ENCODE measurements at places on chromosomes 7 and 10.

GRCh38 chr10:29635711-29636144 is 957 bp upstream of the SVIL start:
- DNase-seq = no peak

- no peak for DNase-seq
These were observed 21.4 kb upstream of the PAX2 start for GRCh38 chr10:100723770-100724530.

GRCh38 chr10:48670978-48671913 is 13.4 kb upstream of the WDFY4 start:
- DNase-seq = no peak

- DNase-seq = no peak
These were observed 2.1 kb upstream of the DMBT1 start for GRCh38 chr10:122558452-122558851.

GRCh38 chr7:5578495-5578894 is 154.9 kb upstream of the TNRC18 start:
- no peak for DNase-seq

DNA sequence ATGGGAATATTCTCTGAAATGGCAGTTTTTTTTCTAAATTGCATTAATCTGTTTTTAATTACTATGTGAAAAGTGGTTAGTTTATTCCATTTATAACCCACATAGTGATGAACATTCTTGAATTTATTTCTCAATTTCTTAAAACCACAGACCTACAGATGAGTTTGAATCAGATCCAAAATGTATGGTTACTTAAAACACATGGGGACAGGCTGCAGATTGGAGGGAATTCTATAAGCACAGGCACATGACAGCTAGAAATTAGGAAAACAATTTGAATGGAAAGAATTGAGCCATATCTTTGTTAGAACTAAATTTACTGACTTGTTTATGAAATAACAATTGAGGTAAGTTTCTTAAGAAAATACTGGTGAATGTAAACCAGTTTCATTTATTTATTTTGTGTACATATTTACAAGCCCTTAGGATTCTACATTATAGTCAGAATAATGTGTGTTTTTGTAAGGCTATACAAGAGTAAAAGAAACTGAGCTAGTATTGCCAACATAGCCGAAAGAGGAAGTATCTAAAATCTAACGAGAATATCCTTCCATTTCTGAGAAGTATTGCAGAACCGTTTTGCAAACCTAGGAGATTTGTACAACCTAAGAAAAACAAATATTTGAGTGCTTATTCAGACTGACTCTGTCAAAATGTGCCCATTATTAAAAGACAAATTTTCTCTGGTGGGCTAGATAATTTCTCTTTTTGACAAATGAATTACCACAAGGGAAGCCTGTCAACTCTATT is 434.3 kb upstream of the SEMA3D start:
- DNase-seq = no peak

- no peak for DNase-seq
These were observed 166.3 kb upstream of the AHR start for GRCh38 chr7:17131983-17132655.

GRCh38 chr7:112133328-112133727 is 72.9 kb downstream of the DOCK4 start:
- no peak for DNase-seq

- DNase-seq = no peak
These were observed 57.6 kb upstream of the CACUL1 start for GRCh38 chr10:118812393-118812740.

DNA sequence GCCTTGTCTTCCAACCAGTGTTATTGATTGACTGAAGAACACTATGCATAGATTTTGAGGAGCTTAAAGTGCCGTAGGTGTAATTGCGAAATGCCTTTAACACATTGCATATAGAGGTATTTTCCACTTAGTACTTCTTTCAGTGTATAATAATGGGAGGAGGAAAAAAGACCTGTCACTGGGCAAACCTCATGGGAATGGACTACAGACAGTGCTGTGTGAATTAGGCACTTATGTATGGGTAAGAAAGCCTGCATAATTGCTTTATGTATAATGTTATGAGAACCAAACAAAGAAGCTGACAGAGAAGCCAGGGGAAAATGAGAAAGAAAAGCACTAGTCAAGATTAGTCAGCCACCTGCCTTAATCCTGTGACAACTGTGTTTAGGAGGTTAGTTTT is 12.4 kb upstream of the SCRN1 start:
- DNase-seq = no peak

DNA sequence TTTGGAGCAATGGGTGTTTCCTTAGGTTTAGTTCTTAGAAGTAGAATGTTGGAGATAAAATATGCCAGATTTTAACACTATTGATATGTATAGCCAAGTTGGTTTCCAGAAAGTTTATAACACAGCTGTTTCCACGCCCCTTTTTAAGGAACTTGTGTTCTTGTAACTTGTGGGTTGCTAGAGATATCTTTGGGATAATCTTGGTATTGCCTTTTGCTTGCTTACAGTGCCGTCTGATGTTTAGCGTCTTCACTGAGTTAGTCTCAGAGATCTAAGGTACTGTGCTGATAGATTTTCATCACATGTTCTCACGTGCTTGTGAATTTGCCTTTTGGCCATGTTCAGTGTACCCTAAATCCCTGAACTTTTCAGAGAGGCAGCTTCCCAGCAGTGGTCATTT is 12.4 kb downstream of the TMEM248 start:
- DNase-seq = no peak

GRCh38 chr7:27950123-27950522 is 210.2 kb downstream of the TAX1BP1 start:
- DNase-seq = no peak

DNA sequence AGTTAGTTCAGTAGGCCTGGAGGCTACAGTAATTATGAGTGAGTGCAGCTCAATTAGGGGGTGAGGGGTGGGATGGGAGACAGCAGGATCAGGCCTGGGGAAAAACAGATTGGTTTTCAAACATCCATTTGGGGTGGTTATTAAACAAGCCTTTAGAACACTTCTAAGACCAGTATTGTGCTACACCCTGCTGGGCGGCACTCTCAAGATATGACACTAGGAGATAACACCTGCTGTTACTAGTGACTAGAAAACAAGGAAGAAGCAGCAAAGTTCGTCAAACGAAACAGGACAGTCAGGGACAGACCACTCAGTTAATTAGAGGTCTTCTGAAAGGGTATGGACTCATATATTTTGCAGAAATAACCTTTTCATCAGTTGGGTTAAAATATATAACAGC is 353.6 kb downstream of the PTEN start:
- no peak for DNase-seq

- DNase-seq = no peak
These were observed 638.5 kb downstream of the PHTF2 start for GRCh38 chr7:78437118-78437517.

GRCh38 chr10:71391701-71392100 is 5.0 kb upstream of the CDH23 start:
- no peak for DNase-seq

DNA sequence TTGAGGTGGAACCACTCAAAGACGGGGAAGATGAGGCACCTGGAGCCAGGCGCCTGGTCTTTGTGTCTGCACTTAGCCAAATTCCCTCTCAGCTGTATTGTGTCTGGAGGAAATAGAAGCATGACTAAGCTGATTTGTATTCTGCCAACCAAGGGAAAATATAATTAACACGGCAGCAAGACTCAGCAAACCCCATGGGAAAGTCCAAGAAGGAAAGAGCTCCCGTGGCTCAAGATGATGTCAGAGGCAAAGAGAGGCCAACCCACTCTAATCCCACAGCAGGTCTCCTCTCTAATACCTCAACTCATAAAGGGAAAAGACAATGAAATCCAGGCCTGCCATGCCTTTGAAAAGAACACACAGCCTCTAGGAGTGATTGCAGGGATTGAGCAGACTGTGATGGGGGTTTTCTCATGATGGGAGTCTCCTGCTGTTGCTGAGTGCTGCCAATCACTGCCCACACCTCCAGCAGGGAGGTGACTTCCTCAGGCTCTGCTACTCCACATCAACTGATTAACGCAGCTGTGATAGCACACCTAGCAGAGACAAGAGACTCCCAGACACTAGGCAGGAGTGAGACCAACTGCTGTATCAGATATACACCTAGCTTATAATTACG is 255.5 kb upstream of the C7orf33 start:
- DNase-seq = no peak

- no peak for DNase-seq
These were observed 3.0 kb upstream of the PON1 start for GRCh38 chr7:95327356-95327755.

- no peak for DNase-seq
These were observed 54.5 kb downstream of the CUL2 start for GRCh38 chr10:35035606-35036005.

- DNase-seq = no peak
These were observed 257.1 kb downstream of the CDK14 start for GRCh38 chr7:90853205-90853604.

DNA sequence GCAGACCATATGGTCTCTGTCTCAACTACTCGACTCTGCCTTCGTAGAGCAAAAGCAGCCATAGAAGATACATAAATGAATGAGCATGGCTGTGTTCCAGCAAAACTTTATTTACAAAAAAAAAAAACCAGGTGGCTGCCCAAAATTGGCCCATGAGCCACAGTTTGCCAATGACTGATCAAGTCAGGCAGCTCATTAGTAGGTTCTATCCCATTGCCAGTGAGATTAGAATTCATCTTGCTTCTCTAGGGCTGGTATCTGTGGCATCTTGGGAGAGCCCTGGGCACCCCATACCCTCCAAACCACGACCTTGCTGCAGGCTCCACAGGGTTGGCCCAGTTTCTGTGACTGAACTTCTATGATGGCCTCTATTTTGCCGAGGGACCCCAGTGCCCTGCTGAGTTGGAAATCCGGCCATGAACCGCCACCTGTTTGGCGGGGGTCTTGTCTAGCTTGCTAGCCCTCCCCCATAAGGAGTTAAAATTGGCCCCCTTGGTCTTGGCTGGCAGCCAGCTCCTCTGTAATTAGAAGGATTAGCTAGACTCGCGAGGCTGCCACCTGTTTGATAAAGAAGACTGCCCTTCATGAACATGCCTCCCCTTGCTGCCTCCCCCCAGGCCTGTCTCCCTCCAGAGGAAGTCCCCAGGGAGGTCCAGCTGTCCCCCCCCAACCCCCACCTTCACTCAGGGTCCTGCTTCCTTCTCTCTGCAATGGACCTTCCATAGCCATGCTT is 83.9 kb downstream of the CHN2 start:
- no peak for DNase-seq

DNA sequence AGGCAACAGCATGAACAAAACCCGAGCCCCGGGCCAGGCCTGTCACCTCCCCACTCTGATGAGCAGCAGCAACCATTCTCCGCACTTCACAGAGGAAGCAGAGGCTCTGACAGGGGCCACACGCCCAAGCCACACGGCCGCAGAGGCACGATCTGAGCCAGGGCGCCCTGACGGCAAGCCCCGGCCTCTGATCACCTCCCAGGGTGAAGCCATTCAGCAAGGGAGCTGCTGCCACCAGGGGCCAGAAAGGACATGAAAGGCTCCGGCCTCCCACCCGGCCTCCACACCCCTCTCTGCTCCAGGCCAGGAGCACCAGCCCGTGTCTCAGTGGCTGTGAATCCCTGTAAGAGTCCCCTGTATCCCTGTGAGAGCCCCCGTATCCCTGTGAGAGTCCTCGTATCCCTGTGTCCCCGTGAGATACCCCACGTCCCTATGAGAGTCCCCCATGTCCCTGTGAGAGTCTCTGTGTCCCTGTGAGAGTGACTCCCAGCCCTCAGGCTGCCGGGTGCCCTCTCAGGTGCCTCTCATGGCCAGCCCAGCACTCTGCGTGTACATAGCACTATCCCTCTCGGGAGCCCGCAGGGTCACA is 187.8 kb downstream of the MAD1L1 start:
- no peak for DNase-seq

GRCh38 chr10:100998183-100998990 is 1.2 kb upstream of the LZTS2 start:
- peak; percentile 26 for DNase-seq

DNA sequence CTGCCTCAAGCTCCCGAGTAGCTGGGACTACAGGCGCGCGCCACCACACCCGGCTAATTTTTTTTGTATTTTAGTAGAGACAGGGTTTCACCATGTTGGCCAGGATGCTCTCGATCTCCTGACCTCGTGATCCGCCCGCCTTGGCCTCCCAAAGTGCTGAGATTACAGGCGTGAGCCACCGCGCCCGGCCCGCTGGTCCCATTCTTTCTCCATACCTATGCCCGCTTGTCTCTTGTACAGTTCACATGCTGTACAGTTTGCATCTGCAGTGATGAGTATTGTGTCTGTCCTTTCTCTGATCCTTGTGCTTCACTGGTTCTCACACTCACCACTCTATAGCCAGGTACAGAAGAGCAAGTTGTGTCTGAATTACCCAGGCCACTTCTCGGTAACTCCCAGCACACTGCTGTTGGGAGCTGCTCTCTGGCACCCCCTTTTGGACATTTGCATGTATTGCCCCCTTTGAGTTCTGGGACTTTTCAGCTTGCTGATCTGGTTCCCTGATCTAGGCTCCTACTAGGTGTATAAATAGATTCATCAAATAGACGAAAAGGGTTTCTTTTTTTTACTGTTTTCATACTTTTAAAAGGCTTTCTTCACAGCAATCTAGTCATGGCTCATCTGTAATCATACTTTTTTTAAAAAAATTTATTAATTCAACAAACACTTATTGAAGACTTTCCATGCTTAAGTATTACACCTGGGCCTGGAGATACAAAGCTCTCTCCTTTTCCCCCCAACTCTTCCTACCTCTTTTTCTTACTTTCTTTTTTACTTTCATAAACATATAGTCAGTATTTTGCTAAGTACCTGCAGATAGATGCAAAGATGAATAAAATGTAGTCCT is 53.5 kb downstream of the AOAH start:
- DNase-seq = peak; percentile 57

GRCh38 chr7:107998660-107999480 is 4.1 kb downstream of the LAMB1 start:
- DNase-seq = no peak

DNA sequence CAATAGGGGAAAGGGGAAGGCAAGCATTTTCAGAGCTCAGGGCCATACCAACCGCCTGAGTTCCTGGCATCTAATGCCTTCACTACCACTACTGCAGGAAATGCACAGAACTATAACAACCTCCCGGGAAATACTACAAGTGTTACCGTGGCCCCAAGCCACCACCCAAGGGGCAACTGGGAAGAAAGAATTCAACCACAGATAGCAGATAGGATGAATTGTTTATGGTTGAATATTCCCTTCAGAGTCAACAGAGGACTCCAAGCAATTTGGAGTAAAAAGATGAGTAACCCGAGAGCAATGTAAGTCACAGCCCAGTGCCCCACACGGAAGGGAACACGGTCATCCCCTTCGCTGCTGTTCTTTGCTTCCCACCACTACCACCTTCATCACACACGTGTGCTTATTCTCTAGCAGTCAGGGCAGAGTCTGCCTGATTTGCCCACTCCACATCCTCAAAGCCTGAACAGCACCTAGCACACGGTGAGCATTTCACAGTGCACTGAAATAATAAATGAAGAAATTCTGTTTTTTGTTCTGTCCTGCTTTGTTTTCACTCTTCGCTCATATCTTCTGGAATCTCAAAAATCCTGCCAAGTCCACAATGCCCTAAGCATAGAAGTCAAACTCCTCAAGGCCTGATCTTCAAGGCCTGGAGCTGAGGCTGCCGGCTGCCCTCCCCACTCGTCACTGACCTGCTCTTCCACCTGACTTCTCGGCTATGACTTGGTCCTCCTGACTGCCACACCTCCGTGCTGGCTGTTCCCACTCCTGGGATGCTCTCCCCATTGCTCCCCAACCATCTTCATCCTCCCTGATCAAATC is 221.1 kb downstream of the KCNMA1 start:
- no peak for DNase-seq

All from stimulated activated CD8-positive, alpha-beta memory T cell treated with anti-CD3 and anti-CD28 coated beads, Interleukin-7, amount 100 ng/mL, for 48 hours (primary cell).